ENCODE measurements at places on chromosomes 2 and 18.

GRCh38 chr2:108621087-108621559 is 86.9 kb downstream of the LIMS1 start:
- peak; percentile 32 for DNase-seq

DNA sequence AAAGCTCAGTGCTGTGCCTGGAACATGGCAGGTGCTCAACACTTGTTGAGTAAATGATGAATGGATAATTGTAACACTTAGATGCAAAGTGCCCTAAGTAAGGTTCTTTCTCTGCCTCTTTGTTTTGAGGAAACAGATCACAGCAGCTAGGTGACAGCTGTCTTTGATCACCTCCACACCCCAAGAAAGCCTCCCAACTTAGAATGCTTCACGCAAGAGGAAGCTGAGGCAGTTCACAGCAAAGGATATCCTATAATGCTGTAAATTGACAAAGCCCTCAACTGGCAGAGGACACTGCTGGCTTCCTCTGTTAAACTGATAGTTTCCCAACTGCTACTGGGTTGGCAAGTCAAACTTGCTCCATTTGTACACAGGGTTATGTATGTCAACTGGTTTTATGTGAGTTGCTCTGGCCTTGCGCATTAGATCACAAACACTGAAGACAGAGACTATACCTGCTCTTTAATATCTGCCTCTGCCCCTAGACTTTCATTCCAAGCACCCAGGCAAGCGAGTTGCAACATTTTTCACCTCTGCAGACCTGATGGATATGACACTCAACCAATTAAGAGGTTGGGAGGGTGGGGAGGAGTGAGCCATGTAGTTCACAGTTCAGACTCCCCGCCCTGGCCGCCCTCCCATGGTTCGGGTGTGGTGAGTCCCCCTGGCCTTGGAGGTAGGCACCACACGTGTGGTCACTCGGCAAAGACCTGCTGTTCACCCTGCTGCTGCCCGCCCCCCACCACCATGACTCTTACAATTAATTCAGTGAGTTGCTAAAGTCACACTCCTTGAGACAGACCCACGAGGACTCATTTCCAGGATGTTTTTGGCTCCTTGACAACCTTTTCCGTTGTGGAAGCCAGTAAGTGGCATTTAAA is 4.8 kb upstream of the MALL start:
- no peak for DNase-seq

DNA sequence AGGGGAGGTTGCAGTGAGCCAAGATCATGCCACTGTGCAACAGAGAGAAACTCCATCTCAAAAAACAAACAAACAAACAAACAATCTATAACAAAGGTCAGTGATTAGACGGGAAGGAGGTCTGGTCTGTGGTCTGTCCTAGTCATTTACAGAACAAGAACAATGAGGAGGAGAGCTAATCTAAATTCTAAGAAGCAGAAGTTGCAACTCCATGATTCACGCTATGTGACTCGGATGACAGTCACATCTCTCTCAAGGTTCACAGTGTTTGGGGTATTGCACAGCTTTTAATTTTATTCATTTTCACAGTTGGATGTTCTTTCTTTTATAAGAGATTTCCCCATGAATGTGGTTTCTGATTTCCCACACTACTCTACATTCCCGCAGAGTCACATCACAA is 218.7 kb upstream of the PIEZO2 start:
- no peak for DNase-seq

GRCh38 chr2:213119061-213119809 is 32.2 kb downstream of the IKZF2 start:
- DNase-seq, result no peak

GRCh38 chr2:158967731-158968395 is 577 bp upstream of the TANC1 start:
- DNase-seq, result peak; percentile 89

- peak; percentile 52 for DNase-seq
Observed at GRCh38 chr2:69514406-69514805, 77.2 kb upstream of the NFU1 start.

- DNase-seq, result peak; percentile 51
Observed at GRCh38 chr2:231613331-231613662, 20.6 kb downstream of the TEX44 start.

- DNase-seq, result no peak
Observed at GRCh38 chr18:76475450-76476194, 19.4 kb downstream of the ZNF516 start.

Measured in Ammon's horn (tissue), 1 donor.